HuH-7 (cell line): ENCODE measurements at places on chromosomes 6 and 20.

DNA sequence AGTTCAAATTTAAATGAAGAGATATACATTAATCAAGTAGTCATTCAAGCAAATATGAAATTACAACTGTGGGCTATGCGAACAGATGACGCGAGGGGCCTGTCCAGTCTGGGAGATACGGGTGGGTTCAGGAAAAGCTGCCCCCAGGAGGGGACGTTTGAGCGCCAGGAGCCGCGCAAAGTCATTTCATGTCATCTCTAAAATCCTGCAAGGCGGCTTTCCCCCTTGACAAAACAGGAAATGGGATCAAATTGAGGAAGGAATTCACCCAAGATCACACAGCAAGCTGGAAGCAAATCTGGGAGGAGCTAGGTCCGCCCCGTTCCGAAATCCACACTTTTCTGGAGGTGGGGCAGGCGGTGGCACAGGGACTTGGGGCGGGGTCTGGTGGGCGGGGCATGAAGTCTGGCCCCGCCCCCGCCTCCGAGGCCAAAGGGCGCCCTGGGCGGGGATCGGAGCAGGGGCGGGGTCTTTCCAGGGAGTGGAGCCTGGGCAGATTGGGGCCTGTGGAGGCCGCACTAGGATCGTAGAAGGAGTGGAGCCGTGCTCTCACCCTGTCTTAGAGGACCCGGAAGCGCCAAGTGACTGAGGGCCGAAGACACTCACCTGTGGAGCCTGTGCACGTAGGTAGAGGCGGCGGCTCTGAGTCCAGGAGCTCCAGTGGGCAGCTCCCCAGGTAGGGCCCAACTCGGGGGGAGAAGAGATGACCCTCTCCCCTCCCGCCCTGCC is at the start of gene LPIN3:
LPIN3 (plus strand) TSS at position 495 of the 729 bp plus-strand sequence. CDS start 4,983 bp downstream, outside the sequence.
- DNase-seq, result peak; percentile 95

DNA sequence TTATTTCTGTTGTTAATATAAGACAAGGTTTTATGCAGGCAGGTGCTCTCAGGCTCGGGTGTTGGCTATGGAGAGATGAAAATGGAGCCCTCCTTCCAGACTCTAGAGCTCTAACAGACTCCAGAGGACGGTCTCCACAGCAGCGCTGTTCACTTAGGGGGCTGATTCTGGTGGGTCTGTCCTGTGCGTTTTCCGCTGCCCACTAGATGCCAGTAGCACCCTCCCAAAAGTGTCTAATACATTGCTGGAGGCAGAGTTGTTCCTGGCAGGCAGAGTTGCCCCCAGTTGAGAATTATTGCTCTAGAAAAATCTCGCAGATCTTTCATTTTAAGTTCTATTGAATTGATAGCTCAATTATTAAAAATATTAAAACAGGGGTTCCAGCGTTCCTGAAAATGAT is 109.9 kb downstream of the MAP3K4 start:
- DNase-seq, result no peak

DNA sequence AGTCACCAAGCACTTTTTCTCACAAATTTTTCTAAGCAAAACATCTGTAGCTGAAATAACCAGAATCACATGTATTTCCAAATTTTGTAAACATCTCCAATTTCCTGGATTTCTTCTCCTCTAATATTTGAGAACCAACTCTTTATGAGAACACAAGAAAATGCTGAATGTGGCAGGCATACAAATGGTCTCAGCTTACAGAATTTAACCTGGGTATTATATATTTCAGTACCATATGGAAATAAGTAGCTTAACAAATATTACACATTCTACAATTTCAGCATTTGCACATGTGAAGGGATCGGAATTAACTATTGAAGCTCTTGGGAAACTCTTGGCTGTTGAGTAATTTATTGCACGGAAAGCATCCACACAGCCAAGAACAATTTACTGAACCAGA is 92.5 kb downstream of the TBXT start:
- DNase-seq, result no peak

DNA sequence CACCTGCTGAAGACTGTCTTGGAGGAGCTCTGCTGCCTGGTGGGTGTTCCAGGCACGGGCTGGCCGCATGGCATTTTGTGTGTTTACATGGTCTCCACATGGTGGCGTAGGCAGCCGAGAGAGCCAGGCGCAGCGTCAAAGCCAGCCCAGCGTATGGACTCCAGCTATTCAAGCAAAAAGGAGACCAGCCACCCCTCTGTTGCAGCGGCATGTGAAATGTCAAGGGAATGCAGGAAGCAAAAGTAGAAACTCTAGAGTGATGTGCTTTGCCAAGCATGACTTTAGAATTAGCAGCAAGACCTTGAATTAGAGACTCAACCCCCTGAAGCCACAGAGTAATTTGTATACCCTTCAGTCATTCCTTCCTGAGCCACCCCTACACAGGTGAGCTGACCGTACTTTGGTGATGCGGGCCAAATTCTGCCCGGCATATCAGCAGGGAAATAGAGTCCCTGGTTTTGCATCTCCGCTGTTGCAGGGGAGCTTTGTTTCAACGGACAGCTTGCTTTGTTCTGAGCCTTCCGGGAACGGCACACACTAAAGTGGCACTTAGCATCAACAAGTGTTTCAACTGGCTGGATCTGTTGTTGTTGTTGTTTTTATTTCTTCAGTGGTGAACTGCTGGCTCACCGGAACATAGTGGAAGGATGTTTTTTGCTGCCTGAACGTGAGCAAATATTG is 48.5 kb downstream of the FNDC1 start:
- peak; percentile 65 for DNase-seq

DNA sequence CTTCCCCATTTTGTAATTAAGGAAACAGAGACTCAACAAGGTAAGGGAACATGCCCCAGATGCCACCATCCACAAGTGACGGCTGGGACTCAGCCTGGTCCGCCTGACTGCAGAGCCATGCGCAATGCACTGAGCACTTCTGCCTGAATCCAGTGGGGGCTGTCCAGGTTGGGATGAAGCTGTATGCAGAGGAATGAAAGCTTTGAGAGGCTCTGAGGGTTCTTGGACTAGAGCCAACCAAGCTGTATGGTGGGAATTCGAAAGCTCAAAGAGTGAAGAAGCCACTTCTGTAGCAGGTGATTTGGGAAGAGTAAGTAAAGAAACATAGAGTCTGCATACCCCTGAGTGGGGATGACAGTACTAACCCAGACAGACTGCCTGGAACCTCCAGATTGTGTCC is 127.6 kb upstream of the AKAP12 start:
- DNase-seq, result no peak

DNA sequence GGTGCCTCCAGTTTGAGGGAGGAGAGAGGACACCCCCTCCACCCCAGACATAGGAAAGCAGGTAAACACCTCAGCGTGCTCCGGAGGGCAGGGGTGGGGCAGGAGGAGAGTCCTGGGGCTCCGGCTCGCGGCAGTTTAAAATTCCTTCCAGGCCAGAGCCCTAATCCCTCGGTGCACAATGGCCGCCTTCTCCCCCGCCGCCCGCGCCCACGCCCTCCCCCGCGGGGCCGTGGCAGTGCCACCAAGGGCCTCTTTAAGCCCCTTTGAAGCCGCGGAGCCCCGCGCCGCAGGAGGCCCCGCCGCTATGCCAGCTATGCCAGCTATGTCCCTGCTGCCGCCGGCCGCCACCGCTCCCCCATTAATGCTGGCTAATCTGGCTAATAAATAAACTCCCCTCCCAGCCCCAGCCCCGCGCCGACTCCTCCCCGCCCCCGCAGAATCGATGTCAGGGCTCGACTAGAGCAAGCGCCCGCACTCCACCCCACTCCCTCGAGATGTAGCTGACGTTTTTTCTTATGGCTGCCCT is 125.1 kb downstream of the MRPL14 start:
- DNase-seq, result no peak
